ENCODE measurements at places on chromosomes 6 and 20.
A peak's percentile ranks its signal among the peaks of the same experiment; 100 is the strongest.

GRCh38 chr6:142008016-142008735, 124.5 kb upstream of the GJE1 start:
- DNase-seq: no peak

GRCh38 chr20:22353586-22353985, 230.8 kb downstream of the FOXA2 start:
- DNase-seq: no peak

DNA sequence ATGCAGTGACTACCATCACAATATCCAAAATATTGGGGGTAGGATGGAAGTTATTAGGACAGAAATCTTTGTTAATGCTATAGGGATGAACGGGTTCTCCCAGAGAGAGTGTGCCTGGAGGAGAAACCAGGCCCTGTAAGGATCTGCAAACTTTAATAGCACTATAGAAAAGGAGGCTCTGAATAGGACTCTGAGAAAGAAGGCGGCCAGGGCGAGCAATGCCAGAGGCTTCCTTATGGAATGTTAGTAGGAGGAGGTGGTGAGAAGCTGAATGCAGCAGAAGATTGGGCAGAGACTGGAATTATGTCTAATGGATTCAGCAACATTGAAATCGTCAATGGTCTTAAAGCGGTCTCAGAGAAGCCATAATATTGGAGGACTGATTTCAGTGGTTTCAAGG, 84.6 kb upstream of the SYNDIG1 start:
- no peak for DNase-seq

- no peak for DNase-seq
Observed at GRCh38 chr6:148565321-148565926, 181.4 kb upstream of the UST start.

GRCh38 chr20:39935901-39936300, 753.1 kb downstream of the MAFB start:
- DNase-seq: no peak

- DNase-seq: no peak
Observed at GRCh38 chr6:109251839-109252238, 130.4 kb downstream of the CD164 start.

DNA sequence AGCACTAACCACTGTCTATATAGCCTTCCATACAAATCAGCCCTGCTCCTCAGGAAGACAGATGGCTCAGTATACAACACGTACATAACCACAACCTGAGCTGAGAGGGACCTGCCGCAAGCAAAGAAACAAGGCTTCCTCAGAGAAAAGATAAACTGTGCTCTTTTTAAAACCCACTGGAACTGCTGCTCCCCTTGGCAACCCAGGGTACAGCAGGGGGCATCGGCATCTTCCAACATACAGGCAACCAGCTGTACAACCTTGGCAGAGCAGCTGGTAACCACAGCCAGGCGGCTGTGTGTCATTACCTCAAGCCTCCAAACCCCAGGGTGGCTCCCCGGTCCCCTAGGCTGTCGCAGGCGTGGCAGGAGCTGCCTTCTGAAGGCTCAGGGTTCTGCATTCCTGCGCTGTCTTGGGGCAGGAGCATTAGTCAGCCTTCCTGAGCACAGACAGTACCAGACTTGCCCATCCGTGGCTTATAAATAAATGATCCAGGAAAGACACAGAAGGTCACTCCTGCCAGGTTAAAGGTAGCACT, 249.5 kb downstream of the ADGRG6 start:
- DNase-seq: peak; percentile 65

DNA sequence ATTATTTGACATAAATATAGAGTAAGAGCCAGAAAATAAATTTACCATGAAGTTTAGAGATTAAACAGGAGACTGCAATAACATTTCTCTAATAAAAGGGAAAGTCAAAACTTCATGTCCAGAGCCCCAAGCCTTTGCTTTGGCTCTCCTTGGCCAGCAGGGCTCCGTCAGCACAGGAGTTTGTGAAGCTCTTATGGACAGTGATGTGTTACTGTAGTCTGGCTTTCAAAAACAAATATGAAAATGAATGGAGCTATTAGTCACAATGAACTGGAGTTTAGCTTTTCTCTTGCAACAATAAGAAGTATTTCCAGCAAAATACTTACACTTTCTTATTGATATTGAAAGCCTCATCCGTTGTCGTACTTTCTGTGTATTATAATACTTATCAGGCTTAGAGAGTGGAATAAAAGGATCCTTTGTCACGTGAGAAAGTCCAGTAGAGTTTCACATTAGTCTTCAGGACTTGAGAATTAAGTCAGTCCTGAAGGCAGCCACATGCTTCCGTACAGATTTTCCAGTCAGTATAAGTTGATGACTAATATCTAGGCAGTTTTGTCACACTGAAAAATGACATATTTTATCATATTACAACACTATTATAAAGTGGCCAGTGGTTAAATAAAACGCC, 117.0 kb upstream of the PRL start:
- no peak for DNase-seq

- no peak for DNase-seq
Observed at GRCh38 chr6:30979141-30979540, 4.4 kb upstream of the MUC21 start.

GRCh38 chr6:162074641-162075275, 652.8 kb downstream of the PRKN start:
- DNase-seq: no peak

DNA sequence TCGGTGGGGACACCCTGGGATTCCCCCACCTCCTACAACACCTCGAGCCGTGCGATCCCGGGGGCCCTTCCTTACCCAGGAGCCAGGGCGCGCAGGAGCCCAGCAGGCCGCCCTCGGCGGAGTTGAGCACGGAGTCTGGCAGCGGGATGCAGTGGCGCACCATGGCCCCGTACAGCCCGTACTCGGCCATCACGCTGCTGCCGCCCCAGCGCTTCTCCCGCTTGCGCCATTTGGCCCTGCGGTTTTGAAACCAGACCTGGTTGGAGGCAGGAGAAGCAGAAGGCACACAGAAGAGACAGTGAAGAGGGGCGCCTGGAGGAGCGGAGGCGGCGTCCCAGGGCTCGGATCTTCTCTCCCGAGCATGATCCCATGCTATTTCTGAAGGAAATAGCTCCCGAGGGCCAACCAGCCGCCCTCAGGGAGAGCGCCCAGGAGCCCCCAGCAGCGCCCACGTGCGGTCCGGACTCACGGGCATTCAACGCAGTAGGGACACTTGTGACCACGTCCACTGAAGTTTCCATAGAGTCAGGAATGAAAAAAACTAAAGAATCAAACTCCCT, 4.3 kb downstream of the VSX1 start:
- DNase-seq: no peak

- no peak for DNase-seq
Observed at GRCh38 chr20:46218656-46219055, 89.6 kb downstream of the CDH22 start.

DNA sequence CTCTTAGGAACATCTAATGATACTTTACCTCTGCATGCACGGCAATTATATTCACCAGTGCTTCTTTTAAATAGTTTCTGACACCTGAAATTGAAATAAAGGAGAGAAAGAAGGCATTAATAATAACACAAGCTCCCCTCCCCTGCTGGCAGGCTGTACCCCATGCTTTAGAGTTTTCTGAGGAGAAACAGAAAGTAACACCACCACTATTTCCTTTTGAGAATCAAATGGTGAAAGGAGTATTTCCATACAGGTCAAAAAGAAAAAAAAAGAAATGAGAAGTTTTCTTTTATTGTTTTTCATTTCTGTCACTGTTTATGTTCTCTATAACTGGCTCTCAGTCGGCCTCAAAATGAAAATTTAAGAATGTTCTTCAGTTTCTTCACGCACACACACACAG, 108.1 kb downstream of the IRF4 start:
- DNase-seq: no peak

DNA sequence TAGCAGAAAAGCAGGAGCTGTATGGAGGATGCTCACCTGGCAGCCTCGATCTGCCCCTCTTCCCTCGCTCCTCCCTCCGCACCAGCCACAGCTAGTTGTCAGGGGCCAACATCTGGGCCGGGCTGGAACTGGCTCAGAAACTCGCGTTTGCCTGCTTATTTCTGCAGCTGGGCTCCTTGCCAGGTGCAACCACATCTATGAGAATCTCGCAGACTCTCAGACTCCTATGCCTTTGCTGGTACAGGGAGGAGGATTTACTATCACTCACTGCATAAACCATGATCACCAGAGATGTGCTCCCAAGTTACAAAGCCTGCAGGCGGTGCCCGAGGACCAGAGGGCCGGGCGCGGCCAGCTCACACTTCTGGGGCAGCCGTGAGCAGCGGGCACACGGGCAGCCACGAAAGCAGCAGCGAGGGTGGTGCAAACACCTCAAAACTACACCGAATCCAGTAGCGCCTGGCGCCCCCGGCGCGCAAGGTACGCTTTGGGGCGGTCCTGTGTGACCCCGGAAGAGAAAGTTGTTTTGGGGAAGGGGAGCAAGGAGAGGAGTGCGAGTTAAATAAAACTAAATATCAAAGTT, 577 bp upstream of the LRRC1 start:
- peak; percentile 53 for DNase-seq

DNA sequence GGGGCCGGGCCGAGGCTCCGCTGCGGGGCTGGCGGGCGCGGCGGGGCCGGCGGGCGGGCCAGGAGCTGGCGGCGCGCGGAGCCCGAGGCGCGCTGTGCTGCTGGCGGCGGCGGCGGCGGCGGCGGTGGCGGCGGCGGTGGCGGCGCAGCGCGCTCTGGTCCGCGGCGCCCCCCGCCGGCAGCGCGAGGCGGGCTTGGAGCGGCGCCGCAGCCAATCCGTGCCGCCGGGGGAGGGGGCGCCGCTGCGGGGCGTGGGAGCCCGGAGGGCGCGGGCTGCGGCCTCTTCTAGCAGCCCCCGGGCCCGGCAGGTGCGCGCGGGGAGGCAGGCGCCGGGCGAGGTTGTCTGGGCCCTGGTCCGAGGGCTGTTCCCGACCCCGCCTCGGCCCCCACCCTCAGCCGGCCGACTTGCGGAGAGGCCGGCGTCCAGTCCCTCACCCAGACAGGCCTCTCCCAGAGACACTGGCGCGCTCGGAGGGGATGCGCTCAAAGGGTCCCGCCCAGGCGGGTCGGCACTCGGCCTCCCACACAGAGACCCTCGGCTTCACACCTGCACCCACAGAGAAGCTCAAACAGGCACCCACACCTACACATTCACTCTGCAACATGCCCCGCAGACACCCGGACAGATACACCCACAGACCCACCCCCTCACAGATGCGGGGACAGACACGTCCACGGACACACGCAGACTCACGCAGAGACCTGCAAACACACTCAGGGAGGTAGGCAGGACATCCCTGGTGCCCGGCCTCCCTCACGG, at the start of gene RIMS4:
TSS of gene RIMS4 (minus strand) at position 156 of the 759 bp plus-strand sequence. CDS start 275 bp downstream, outside the sequence.
- no peak for DNase-seq

GRCh38 chr20:53910351-53911002, 159.9 kb downstream of the BCAS1 start:
- DNase-seq: no peak

DNA sequence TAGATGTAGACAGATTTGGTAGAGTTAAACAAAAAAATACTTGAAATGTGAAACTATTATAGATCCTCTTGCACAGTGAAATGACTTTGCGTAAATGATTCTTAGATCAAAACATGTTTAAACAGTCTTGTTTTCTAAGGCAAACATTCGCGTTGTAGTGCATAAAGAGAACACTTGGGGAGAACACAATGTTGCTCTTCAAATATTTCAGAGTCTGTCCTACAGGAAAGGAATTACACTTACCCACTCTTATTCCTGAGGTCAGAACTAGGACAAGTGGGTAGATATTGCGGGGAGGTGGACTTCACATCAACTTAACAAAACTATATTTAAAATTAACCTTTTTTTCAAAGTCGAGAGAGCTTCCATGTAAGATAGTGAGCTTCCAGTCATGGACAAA, 183.5 kb upstream of the PCSK2 start:
- no peak for DNase-seq

GRCh38 chr6:151205721-151206600, 33.8 kb upstream of the AKAP12 start:
- DNase-seq: no peak

DNA sequence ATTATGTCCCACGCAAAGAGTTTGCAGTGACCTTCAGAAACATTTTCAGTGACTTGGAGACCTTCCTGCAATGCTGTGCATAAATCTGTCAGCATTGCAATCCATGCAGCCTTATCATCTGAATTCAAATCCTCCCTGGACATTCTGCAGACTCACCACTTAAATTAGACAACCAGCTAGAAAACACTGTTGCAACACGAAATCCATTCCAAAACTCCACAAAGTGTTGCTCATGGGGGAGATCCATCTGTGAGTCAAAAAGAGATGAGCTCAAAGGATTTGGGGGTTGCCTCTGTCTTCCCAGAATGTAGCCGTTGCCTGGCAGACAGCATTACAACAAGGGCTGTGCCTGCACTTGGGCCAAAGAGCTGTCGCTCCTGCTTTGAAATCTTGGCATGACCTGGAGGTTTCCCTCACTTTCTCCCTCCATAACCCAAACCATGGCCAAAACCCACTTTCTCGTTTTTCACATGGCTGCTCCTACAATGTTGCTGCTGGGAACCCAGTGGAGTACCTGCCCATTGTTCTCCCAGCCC, 163.5 kb upstream of the CDYL start:
- DNase-seq: no peak

GRCh38 chr6:137005073-137005472, 39.7 kb downstream of the IL20RA start:
- no peak for DNase-seq

DNA sequence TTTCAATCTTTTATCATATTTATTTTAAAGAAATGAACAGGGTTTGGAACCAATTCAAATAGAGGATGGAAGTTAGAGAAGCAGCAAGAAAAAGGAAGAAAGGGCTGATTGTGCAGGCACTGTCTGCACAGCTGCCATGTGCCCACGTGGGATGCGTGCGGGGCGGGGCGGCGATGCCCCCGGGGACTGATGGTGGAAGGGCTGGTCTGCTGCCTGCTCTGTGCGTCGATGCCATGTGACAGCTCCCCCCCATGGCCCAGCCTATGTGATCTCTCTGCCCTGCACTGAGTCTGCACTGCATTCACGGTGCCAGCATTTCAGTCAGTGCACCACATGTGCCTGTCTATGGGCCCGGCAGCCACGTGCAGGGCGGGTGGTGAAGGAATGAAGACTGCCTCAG, 96.4 kb downstream of the IRF4 start:
- DNase-seq: no peak

DNA sequence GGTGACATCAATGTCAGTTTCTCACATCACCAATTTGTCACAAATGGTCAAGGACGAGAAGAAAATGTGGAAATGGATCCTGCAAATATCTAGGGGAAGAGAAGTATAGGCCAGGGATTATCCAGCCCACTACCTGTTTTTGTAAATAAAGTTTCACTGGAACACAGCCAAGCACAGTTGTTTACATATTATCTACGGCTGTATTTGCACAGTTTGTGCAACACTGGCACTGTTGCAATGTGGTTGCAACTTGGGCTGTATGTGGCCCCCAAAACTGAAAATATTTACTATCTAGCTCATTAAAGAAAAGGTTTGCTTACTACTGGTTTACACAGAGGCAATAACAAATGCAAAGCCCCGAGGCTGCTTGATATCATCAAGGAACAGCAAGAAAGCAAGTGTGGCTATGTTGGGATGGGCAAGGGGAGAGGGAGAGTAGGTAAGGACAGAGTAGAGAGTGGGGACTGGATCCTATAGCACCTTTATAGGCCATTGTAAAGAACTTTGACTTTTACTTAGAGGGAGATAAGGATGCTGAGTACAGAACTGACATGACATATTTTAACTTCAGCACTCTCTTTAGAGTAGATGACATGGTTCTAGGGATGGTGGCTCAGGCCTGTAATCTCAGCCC, 11.8 kb upstream of the STXBP5 start:
- DNase-seq: no peak

GRCh38 chr6:113733381-113733780, 123.8 kb upstream of the MARCKS start:
- no peak for DNase-seq

Data from naive thymus-derived CD8-positive, alpha-beta T cell (primary cell).